ENCODE measurements at places on chromosomes 5 and 9.

- DNase-seq = no peak
These were observed 97.0 kb downstream of the FBXL7 start for GRCh38 chr5:15596936-15597335.

GRCh38 chr5:54553659-54554207 lies 36.2 kb downstream of the SNX18 start:
- DNase-seq = no peak

DNA sequence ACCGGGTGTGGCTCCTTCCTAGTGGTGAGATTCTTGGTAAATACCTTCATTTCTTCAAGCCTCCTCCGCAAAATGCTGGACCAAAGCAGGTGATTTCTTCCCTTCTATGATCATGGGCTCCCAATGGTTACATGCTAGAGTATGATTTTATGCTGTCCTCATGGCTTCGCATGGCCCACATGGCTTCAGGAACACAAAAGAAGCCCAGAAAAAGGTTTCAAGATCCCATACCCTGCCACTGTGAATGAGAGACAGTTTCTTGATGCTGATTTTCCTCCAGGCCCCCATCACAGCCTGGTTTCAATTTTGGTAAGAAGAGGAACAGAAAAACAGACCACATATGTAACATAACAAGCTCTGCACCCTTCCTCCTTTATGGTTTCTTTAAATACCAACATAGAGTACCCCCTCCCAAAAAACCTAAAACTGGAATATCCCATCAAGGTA lies 2.4 kb upstream of the RXFP3 start:
- no peak for DNase-seq

DNA sequence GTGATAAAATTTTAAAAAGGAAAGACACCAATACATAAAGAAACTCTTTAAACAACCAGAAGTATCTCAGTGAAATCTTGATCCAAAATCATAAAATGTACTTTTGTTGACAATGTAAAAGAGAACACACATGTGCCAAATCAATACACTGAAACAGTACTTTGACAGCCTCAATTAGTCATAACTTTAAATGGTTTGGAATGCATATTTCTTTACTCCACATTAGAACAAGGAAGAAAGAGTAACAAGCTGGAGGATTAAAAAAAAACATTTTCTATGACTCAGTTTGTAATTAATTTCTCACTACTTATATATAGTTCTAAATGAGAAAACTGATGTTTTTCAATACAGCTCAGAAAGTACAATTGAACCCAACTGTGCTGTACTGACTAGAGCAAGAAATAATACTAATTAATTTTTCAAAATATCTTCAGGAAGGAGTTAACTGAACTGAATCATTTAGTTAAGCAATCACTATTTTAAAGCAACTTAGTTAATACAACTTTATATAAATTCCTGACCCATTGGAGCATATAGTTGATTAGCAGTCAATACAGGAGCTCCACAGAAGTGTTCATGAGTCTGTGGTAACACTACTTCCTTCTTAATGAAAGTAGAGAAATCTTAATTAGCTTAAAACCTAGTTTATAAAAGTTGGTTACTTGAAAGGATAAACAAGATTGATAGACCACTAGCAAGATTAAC lies 101.0 kb downstream of the NR3C1 start:
- no peak for DNase-seq

- no peak for DNase-seq
These were observed 169.5 kb upstream of the DMRT1 start for GRCh38 chr9:671997-672396.

DNA sequence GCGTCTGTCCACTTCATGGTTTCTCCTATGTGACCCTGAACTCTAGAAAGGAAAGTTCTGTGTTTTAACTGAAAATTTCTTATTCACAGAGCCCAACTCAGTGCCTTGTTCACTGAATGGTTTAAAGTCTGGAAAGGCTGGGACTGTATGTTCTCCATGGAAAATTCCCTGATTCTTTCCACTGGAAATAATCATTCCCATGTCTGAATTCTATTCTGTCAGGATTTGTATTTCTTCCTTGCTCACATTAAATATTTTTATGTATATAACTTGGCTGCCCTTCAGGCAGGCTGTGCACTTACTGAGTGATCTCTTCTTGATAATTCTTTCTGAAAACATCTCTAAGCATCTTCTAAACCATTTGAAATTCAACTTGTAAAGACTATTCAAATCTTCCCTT lies 1126.9 kb upstream of the DMAC1 start:
- DNase-seq = no peak

GRCh38 chr9:129077236-129077635 lies 3.7 kb upstream of the DOLPP1 start:
- no peak for DNase-seq

DNA sequence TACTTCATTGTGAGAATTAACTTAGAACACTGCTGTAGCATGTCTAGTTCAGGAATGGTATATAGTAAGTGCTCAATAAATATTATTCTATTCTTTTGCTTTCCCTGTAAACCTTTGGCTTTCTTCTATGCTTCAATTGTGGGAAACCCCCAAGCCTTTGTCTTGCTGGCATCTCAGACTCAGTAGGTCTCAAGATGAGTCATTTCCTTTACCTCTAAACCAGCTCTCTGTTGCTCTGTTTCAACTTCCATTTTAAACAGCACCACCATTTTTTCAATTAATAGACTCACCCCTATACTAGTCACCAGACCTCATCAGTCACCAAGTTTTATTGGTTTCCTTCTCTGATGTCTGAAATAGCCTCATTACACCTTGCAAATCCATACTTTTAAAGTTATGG lies 43.5 kb downstream of the DMAC1 start:
- DNase-seq = no peak

GRCh38 chr5:172493002-172493401 lies 38.7 kb upstream of the SH3PXD2B start:
- DNase-seq = no peak

GRCh38 chr5:16321284-16321683 lies 141.7 kb upstream of the MARCHF11 start:
- DNase-seq = no peak

GRCh38 chr9:6925836-6926235 lies 168.1 kb downstream of the KDM4C start:
- no peak for DNase-seq

DNA sequence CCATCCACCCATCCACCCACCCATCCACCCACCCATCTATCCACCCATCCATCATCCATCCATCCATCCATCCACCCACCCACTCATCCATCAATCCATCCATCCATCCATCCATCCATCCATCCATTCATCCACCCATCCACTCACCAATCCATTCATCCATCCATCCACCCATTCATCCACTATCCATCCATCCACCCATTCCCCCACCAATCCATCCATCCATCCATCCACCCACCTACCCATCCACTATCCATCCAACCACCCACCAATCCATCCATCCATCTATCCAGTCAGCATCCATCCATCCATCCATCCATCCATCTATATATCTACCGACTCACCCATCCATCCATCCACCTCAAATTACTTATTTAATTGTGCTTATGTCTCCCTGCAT lies 36.9 kb upstream of the PHYKPL start:
- DNase-seq = no peak

DNA sequence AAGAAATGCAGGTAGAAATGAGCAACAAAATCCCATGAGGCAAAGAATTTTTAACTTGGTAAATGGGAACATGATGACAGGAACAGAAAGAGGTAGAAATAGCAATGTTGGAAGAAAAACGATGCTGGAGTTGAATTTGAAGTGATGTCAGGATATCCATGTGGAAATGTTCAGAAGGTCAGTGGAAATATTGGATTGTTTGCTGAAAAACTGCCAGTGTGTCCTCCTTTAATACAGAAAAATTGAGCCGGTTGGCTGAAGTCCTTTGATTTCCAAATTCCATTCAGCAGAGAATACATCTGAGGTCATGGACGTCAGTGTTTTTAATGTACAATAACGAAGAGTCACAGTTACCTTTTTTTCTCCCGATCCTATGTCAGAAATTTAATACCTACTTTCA lies 110.0 kb upstream of the DMAC1 start:
- DNase-seq = no peak

All from stimulated activated CD4-positive, alpha-beta T cell treated with anti-CD3 and anti-CD28 coated beads, Interleukin-12 subunit alpha, Interleukin-12 subunit beta, amount 100 ng/mL, for 24 hours (primary cell).